Dermis microvascular lymphatic vessel endothelial cell (primary cell): ENCODE measurements at places on chromosomes 7 and 10. TPM values are rescaled to one million over a fixed set of nuclear protein-coding genes. Genes with fewer than 3 reads are reported as not detected.

SYCE1 gene
- under 0.01 TPM in 1 of 2 replicates, not detected in the other for total RNA-seq

SPDYE2B gene
- not detected in 2 replicates for total RNA-seq

TSC22D4 gene
- total RNA-seq: 18.5 and 37.6 TPM in 2 replicates

ARID5B gene
- total RNA-seq: 9.4 and 11.6 TPM in 2 replicates

CPA2 gene
- not detected in 2 replicates for total RNA-seq

SYT15 gene
- total RNA-seq: 0.39 and 1.0 TPM in 2 replicates
